Mesenteric fat pad (tissue), 1 donor: ENCODE measurements at places on chromosomes 1 and 21. TPM values are rescaled to one million over a fixed set of nuclear protein-coding genes. Genes with fewer than 3 reads are reported as not detected.

DNA sequence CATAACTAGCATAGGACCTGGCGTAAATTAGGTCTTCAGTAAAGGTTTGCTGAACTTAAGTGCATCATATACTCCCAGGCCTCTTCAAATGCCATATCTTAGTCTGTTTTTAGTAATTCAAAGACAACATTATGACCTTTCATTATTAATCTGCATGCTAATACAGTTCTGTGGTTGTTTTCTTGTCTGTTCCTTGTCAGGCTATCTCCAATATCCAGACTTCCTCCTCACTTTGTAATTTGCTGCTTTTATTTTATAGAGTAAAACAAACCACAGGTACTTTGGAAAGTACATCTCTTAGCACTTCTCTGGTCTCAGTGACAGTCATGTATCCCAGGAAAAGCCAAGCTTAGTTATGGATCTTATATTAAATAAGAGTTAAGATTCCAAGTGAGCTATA lies 65.1 kb upstream of the BMP8A start:
- DNase-seq = no peak

DNA sequence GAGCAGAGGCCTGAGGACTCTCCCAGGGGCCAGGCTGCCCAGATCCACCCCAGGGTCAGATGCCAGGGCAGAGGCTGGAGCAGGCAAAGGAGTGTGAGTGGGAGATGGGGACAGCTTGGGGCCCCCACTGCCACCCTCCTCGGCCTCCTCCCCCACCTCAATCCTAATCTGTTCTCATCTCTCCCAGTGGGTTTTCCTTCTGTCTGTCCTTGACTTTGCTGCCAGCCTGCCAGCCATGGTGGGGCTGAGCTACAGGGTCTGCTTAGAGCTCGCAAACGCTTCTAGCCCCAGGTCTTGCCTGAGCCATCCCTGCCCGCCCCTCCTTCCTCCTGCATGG lies 65.3 kb downstream of the MEGF6 start:
- no peak for DNase-seq

GRCh38 chr1:61865646-61866220 lies 123.5 kb downstream of the PATJ start:
- DNase-seq = no peak

- no peak for DNase-seq
Measured at GRCh38 chr1:121558514-121558913, 373.7 kb downstream of the SRGAP2C start.

Gene NBPF6
- not detected for total RNA-seq
